ENCODE measurements at places on chromosomes 2 and 18.

DNA sequence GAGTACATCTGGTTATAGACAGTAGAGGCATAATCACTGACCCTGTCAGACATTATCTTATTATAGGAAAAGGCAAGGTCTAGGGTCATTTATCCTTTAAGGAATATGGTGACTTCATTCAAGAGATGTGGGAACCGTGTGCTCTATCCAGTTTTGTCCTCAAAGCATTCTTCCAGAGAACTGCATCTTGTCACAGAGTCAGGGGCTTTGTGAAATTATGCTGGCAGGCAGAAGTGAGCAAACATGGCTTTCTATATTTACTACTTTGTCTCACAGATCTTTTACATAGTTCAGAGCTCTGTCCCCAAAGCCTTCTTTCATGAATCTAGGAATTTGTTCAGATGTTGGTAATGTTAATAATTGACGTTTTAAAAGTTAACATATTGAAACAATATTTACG is 177.4 kb downstream of the ASXL3 start:
- no peak for DNase-seq

DNA sequence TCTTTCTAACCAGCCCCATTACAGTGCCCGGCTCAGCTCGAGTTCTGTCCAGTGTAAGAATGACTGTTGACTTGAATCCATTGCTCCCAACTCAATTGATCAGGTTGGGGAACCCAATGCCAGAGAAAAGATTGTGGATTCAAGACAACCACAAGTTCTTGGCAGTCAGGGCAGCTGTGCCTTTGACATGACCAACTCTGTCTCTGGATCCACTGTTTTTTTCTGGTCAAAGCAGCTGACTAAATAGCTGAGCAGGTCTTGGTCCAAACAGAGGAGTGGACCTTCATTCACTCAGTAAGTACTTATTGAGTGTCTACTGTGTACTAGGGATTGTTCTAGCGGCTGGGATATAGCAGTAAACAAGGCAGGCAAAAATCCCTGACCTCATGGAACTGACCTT is 6.3 kb upstream of the ATOH8 start:
- DNase-seq = no peak

DNA sequence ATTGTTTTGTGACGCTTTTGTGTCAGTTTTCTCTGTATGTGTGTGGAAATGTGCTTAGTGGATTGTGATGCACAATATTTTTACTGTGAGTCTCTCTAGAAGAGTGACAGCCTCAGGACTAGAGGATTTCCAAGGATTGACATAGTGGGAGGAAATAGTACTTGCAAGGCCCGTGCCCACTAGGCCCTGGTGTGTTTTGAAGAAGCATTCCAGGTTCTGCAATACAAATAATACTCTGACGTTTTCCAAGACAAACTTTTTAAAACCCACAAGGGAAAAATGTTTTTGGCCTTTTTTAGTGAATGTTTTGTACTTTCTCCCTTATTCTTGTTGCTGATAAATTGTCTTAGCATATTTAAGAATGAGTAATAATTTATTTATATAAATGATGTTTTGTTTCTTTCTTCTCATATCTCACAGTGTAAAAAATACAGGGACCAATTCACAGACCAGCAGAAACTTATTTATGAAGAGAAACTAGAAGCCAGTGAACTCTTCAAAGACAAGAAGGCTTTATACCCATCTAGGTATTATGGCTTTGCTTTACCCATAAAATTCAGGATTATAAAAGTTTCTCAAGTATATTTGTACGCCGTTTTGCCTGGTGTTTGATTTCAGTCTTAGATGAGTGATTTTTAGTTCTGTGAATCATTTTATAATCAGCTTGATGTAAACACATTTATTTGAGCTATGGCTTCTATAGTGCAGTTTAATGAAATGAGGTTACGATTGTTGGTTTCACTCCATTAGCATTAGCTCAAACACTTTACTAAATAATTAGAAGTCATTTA is 165.6 kb downstream of the MYO1B start:
- DNase-seq = no peak

DNA sequence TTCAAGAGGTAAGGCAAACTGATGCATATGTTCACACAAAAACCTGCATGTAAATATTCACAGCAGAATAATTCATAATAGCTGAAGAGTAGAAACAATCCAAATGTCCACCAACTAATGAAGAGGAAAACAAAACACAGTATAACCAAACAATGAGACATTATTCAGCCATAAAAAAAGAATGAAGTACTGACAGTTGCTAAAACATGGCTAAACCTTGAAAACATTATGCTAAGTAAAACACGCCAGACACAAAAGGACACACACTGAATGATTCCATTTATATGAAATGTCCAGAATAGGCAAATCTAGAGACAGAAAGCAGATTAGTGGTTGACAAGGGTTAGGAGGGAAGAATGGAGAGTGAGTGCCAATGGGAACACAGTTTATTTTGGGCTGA is 86.9 kb downstream of the SESTD1 start:
- no peak for DNase-seq
